ENCODE measurements at places on chromosomes 11 and 22. TPM values are rescaled to one million over a fixed set of nuclear protein-coding genes. Genes with fewer than 3 reads are reported as not detected.

DNA sequence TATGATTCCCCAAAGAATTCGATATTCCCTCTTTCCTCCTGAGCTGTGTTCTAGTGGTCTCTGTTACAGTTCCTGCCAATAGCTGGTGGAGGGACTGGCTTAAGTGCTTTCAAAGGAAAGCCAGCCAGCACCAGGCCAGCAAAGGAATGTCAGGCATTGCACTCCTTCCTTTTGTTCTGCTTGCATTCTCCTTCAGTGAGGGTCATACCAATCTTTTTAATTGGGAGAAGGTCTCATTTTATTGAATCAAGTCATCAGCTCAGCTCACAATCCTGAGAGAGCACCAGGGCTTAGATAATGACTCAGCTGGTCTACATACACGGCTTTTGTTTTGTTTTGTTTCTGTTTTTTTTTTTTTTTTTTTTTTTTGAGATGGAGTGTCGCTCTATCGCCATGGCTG is 222.9 kb downstream of the NAV2 start:
- DNase-seq, result no peak

DNA sequence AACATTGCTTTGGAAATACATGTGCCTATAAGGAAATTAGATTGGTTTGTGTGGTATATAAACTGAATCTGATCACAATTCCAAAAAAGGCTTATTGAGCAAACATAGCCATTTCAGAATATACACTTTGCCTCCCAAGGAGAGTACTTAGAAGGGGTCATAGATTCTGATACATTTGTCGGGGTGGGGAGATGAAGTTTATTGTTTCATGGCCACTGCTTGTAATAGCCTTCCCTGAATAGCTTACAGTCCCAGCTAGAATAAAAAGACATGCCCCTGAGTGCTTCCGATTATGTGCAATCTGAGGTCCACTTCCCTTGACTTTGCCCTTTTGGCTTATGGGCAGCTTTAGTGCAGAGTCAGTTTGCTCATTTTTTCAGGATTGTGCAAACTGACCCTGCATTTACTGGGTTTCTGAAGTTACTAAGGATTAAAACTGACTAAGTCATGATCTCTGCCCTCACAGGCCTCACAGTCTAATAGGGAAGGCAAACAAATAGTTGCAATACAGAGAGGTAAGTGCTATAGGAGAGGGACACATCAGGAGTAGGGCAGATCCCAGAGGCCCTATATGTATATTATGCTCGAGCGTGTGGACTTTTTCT is 184.2 kb downstream of the BLID start:
- no peak for DNase-seq

DNA sequence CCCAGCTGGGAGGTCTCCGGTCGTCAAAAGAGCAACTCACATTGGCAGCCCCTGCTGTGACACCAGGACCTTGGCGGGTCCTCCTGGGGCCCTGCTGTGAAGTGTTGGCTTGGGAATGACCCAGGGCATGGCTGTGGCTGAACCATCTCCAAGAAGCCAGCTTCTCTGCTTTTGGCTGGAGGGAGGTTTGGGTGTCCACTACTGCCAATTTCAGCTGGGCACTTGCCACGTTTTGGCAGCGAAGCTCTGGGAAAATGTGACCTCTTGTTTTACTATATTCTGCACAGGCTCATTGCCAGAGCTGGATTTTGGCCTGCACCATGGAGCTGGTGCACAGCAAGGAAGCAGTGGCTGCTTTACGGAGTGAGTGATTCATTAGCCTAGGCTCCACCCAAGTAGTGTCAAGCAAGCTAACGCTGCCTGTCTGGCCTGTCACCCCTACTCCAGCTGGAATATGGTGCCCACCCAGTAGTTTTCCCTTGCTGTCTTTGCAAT is 24.3 kb upstream of the SMCO4 start:
- no peak for DNase-seq

DNA sequence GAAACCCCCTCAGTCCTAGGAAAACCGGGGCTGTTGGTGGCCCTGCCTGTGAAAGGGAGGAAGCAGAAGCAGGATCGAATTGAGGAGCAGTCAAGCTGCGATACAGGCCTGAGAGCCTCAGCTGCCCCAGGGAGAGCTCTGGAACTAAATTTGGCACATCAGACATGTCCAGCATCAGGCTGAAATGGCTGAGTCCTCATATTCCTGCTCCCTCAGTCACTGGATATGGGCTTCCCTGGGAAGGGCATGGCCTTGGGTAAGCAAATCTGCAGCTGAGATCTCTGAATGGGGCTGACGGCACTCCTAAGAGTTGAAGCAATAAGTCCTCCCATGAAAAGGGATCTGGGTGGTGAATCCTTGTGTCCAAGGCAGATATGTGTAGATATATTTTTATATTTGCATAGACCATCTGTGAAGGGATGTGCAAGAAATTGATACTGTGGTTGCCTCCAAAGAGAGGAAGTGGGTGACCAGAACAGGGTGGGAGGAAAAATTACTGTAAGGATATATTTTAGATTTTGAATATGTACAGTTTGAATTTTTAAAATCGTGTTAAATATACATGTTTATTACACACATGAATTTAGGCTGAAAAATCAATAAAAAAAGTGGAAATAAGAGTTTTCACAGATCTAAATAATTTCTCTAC is 45.5 kb downstream of the APIP start:
- DNase-seq, result no peak

Gene CRYBA4
- not detected for total RNA-seq
